ENCODE measurements at places on chromosomes 13 and 19.

- no peak for DNase-seq
Measured at GRCh38 chr19:39003188-39003587, 27.6 kb upstream of the FBXO17 start.

- DNase-seq, result no peak
Measured at GRCh38 chr19:41083516-41083915, 4.7 kb upstream of the CYP2A13 start.

DNA sequence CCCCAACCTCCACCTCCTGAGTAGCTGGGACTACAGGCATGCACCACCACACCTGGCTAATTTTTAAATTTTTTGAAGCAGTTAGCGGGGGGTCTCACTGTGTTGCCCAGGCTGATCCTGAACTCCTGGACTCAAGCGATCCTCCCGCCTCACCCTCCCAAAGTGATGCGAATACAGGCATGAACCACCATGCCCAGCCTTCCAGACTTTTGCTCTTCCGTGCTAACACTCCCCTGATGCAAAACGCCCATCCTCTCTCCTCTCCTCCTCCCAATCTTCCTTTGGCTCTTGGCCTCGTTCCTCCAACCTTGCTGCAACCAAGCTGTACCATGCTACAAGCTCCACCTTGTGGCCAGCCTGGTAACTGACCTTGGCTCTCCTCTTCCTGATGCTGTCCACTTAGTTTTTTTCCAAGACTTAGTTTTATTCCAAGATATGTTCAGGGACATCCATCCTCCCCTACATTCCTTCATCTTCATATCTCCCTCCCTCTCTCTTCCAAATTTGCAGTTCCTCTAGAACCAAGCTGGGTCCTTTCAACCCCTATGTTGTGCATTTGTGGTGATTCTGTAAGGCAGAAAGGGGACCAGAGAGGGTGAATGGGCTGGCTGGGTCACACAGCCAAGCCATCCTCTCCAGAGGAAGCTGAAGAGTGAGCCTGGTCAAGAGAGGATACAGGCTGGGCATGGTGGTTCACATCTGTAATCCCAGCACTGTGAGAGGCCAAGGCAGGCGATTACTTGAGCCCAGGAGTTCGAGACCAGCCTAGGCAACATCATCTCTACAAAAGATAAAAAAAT lies 32.8 kb downstream of the TINCR start:
- no peak for DNase-seq

GRCh38 chr19:47716270-47716937 lies 3.2 kb downstream of the EHD2 start:
- DNase-seq, result no peak

DNA sequence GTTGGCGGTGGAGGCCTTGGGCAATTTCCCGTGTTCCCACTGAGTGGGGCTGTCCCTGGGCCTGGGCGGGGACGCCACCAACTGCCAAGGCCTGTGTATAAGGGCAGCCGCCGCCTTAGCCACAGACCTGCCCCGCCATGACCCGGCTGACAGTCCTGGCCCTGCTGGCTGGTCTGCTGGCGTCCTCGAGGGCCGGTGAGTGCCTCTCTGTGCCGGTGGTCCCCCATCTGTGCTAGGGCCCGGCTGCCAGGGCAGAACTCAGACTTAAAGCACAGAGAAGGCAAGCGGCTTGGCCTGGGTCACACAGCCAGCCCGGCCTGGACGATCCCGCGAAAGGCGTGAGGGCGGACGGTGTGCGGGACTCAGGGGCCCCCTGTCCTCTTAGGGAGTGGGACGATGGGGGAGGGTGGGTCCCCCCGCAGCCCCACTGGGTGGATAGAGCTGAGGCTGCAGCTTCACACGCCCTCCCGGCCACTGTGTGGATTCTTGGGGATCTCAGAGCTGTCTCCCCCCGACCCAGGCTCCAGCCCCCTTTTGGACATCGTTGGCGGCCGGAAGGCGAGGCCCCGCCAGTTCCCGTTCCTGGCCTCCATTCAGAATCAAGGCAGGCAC lies at the start of gene AZU1:
Gene AZU1, plus strand, starts transcription at position 128 of the 612 bp plus-strand sequence. Its CDS starts 10 bp downstream, at position 138.
- DNase-seq, result no peak

DNA sequence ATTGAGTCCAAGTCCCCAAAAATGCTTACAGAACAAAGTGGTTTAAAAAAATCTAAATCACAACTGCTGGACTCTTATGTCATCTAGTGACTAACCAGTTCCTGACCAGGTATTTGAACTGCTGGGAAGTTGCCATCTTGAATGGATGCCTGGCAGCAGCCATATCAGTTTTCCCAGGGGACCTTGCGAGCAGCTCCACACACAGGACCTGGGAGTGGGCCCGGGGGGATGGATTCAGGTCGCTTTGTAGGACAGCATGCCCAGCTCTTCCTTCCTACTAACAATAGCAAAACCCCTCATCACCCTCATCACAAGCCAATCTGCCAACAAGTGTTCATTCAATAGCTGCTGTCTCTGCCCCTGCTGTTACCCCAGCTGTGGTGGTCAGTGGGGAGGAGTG lies 65.3 kb downstream of the KCTD15 start:
- DNase-seq, result no peak

DNA sequence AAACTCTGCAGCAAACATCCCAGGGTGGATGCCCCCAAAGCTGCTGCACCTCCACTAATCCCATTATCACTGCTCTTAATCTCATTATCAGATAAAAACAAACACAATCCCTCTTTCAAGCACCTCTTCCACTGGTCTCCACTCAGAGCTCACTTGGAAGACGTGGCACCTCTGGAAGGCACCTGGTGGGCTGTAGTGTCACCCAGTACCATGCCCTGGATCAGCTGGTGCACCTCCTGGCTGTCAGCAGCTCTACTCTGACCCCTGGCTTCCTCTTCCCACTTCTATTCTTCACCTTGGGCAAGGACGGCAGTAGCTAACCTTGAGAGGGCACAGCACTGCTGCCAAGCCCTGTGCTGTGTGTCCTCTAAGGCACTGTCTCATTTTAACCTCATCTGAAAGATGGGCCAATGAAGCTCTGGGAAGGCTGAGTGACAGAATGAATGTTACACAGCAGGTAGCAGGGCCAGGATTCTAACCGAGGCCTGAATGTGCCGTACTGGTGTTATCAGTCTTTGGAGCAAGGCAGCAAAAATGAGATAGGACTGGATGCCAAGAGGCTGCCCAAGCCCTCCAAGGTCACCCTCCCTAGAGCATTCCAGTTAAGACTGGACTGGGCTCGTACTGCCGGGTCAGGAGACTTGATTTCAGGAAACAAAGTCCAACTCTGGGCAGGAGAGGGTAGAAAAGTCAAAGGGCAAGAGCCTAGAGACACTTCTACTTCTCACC lies 7.4 kb downstream of the BRD4 start:
- DNase-seq, result no peak

DNA sequence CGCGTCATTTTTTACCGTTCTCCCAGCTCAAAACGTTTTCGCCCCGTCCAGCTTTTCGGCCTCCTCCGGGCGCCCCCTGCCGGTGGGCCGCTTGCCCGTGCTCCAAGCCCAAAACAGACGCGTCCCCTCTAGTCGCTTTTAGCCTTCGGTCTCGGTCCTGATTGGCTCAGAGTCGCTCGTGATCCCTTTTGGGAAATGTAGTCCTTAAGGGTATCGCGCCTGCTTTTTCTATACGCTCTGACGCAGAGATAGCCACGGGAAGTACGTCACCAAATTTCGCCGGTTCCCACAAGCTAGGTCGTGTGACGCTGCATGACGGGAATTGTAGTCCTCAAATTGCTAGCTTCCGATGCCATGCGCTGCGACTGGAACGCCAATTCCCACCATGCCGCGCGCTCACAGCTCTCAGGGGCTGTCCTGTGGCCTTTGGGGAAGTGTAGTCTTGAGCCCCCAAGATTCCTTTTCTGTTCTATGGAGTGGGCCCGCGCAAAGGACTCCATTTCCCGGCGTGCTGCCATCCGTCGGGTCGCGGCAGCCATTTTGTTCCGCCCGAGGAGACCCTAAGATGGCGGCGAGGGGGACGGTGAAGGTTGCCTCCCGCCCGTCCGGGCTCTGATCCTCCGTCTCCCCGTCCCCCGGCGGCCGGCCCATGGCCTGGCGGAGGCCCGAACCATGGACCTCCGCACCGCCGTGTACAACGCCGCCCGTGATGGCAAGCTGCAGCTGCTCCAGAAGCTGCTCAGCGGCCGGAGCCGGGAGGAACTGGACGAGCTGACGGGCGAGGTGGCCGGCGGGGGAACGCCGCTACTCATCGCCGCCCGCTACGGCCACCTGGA lies at the start of gene FEM1A:
Gene FEM1A, plus strand, starts transcription at position 552 of the 836 bp plus-strand sequence. Its CDS starts 121 bp downstream, at position 673.
- DNase-seq, result peak; percentile 96

DNA sequence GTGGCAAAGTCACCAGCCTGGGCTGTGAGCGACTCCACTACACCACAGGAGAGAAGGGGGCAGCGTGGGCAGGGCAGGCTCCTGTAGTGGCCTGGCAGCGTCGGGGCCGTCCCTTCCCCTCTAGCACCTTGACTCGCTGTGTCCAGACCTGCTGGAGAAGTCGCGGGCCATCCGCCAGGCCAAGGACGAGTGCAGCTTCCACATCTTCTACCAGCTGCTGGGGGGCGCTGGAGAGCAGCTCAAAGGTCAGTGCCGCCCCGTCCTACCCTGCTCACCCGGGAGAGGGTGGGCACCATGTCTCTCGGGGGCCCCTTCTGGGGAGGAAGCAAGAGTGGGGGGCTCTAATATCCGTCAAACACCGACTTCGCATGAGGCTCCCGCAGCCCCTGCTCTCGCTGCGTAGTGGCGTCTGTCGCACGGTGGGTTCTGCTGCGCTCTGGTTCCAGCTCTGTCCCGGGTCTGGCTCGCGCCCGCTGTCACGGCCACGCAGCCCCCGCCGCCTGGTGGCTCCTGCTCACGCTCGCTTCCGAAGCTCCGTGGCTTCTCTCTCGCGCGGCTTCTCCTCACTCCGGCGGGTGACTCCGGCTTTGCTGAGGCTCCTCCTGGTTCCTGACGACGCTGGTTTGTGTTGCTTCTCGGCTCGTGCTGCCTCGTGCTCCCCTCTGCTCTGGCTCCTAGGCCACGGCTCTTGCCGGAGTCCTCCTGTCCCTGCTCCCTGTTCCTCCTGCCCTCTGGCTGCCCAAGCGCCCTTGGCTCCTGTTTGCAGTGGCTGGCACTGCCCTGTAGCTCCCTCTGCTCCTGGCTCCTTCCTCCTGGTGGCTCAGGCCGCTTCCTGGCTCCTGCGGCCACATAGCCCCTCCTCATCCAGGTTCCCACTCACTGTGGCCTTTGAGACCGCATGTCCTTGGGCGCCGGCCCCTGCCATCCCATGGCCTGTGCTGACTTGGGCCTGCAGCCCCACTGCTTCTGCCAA lies 27.2 kb downstream of the MYH14 start:
- no peak for DNase-seq

- peak; percentile 17 for DNase-seq
Measured at GRCh38 chr19:18017275-18018083, 9.5 kb downstream of the ARRDC2 start.

DNA sequence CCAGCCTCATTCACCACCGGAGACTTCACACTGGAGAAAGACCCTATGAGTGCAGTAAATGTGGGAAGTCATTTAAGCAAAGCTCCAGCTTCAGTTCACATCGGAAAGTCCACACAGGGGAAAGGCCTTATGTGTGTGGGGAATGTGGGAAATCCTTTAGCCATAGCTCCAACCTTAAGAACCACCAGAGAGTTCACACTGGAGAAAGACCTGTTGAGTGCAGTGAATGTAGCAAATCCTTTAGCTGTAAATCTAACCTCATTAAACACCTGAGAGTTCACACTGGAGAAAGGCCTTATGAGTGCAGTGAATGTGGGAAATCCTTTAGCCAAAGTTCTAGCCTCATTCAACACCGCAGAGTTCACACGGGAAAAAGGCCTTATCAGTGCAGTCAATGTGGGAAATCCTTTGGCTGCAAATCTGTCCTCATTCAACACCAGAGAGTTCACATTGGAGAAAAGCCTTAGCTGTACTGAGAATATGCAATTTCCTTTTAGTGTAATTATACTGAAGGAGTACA lies 8.8 kb downstream of the ZNF211 start:
- DNase-seq, result no peak

- DNase-seq, result no peak
Measured at GRCh38 chr19:33300894-33301143, 1.5 kb downstream of the CEBPA start.

DNA sequence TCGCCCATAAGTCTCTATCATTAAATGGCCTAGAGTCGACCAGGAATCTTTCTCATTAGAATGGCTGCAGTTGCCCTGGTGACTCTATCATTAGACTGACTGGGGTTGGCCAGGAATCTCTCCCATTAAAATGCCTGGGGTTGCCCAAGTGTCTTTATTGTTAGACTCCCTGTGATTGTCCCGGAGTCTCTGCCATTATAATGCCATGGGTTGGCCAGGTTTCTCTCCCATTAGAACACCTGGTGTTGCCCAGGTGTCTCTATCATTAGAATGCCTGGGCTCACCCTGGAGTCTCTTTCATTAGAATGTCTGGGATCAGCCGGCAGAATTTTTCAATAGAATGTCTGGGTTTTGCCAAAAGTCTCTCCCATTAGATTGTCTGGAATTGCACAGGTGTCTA lies 1459.3 kb downstream of the UQCRFS1 start:
- no peak for DNase-seq

- no peak for DNase-seq
Measured at GRCh38 chr19:8265872-8266271, 42.3 kb downstream of the CD320 start.

DNA sequence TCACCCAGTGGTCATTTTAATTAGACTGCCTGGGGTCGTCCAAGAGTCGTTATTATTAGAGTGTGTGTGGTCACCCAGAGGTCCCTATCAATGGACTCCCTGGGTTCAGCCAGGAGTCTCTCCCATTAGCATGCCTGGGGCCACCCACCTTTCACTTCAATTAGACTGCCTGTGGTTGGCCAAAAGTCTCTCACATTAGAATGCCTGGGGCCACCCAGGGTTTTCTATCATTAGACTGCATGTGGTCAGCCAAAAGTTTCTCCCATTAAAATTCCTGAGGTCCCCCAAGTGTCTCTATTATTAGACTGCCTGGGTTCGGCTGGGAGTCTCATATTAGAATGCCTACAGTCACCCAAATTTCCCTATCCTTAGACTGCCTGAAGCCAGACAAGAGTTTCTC lies 1472.6 kb downstream of the UQCRFS1 start:
- no peak for DNase-seq

- DNase-seq, result peak; percentile 44
Measured at GRCh38 chr19:12769689-12770088, 5.7 kb downstream of the HOOK2 start.

- no peak for DNase-seq
Measured at GRCh38 chr13:108495646-108496361, 133.6 kb upstream of the MYO16 start.

- DNase-seq, result no peak
Measured at GRCh38 chr13:74200081-74200480, 65.9 kb upstream of the KLF12 start.

GRCh38 chr13:99124794-99125316 lies 75.8 kb upstream of the UBAC2 start:
- DNase-seq, result peak; percentile 19
